ENCODE measurements at places on chromosomes 5 and 9. TPM values are rescaled to one million over a fixed set of nuclear protein-coding genes. Genes with fewer than 3 reads are reported as not detected.

PCDHGB2 gene
- total RNA-seq, result 12.0 TPM

CER1 gene
- not detected for total RNA-seq

INSL4 gene
- total RNA-seq, result not detected

CCL19 gene
- total RNA-seq, result 0.52 TPM

DNA sequence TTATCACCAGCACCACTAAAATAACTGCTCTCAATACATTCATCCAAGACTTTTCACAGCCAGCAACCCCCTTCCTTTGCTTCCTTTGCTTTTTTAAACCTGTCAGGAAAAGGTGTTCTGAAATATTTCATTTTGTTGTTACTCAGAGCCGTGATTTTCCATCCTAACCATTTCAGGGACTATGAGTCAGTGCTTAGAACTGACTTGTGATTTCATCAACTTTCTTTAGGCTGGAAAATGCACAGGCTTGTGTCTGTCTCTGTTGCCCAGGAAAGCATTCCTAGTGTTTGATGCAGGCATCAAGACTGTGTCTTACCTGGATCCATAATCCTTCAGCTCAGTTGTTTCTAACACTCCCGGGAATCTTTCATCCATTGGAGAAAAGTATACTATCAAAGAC, 805.6 kb downstream of the BRINP1 start:
- DNase-seq, result no peak

- no peak for DNase-seq
Measured at GRCh38 chr5:10860645-10861422, 99.8 kb upstream of the DAP start.

GRCh38 chr5:14370386-14370785, 211.2 kb upstream of the OTULINL start:
- no peak for DNase-seq

DNA sequence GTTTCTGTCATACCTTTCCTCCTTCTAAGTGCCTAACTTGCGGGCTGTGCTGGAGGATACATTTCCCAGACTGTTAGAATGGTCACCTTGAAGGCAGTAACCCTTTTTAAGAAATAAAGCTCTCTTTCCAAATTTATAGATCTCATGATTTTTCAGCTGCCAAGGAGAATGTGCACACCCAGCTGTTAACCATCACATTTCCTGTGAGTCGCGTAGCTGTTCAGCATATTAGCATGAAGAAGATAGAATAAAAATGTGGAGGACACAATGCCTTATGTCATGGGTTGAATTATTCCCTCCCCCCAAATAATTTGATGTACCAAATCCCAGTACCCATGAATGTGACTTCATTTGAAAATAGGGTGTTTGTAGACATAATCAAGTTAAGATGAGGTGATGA, 729.4 kb downstream of the MTRR start:
- DNase-seq, result no peak

GRCh38 chr9:117247266-117247665, 167.6 kb downstream of the ASTN2 start:
- no peak for DNase-seq

DNA sequence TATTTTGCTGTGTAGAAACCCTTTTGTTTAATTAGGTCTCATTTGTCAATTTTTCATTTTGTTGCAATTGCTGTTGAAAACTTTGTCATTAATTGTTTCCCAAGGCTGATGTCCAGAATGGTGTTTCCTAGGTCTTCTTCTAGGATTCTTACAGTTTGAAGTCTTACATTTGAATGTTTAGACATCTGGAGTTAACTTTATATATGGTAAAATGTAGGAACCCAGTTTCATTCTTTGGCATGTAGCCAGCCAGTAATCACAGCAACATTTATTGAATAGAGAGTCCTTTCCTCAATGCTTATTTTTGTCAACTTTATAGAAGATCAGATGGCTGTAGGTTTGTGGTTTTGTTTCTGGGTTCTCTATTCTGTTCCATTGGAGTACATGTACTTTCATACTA, 1290.8 kb upstream of the CDH9 start:
- no peak for DNase-seq
